ENCODE measurements at places on chromosomes 5 and 9.

- DNase-seq = no peak
Measured at GRCh38 chr5:89246252-89246651, 363.3 kb upstream of the MEF2C start.

GRCh38 chr9:136051453-136051836, 43.6 kb downstream of the NACC2 start:
- no peak for DNase-seq

GRCh38 chr5:103624035-103624480, 61.5 kb upstream of the NUDT12 start:
- DNase-seq = no peak

DNA sequence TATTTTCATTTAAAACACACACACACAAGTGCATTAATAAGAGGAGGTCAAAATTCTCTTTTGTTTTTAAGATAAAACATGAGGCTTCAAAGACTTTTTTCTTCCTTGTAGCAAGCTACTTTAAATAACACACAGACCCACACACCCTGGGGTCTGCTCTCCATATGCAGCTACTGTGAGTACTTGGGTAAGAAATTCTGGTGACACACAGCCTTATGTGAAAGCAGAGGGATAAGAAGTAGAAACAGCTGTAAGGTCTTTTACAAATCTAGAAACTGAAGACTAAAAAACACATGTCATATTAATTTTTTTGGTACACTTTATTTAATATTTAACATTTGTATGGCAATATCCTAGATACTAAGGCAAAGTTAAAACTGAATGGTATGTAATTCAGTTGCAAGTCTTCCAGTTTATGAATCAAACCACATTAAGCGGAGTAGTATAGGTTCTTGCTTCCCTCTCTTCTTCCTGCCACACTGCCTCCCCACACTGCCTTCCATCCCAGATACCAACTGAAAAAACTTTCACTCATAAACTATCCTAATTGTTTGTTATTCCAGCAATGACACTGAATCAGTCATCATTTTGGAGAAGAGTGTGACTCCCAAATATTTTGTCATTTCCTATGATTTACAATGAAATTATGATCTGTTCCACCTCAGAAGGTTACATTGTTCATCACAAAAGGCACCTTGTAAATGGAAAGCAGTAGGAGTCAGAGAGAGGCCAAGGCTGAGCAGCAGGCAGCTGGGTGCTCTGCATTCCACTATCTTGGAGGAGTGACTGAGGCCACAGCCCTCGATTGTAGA, 92.0 kb downstream of the PLCXD3 start:
- DNase-seq = no peak

- DNase-seq = no peak
Measured at GRCh38 chr5:148457183-148457620, 73.4 kb downstream of the FBXO38 start.

DNA sequence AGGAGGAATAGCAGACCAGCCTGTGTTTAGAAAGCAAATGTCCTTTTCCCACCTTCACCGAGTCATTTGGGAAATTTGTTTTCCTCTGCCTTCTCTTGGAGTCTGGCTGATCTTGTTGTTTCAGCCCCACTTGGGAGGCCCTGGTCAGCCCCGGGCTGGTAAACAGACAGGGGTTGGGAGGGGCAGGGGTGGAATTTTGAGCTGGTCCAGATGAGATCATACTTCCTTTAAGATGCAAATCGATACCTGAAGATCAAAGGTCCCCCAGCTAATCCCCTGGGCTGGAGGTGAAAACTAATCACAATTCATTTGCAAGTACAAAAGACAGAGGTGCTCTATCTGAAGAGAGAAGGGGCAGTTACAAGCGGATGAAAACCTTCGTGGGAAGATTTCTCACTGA, 118.4 kb downstream of the PAPPA start:
- no peak for DNase-seq

DNA sequence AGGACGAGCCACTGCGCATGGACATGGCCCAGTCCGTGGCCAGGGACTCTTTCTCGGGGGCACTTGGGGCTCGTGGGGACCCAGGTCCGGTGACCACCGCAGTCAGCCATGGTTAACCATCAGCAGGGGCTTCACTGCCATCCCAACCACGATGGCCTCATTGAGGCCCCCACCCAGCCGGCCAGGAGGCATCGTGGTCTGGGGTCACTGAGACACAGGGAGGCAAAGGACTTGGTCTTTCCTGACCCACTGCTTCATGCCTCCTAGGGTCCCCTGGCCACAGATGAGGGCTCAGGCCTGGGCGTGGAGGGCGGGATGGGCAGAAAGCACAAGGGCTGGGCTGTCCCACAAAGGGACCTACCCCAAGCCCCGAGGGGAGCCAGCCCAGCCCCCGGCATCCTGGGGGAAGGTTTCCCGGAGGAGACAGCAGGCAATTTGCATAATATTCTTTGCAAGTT, 6.6 kb downstream of the NACC2 start:
- DNase-seq = no peak

DNA sequence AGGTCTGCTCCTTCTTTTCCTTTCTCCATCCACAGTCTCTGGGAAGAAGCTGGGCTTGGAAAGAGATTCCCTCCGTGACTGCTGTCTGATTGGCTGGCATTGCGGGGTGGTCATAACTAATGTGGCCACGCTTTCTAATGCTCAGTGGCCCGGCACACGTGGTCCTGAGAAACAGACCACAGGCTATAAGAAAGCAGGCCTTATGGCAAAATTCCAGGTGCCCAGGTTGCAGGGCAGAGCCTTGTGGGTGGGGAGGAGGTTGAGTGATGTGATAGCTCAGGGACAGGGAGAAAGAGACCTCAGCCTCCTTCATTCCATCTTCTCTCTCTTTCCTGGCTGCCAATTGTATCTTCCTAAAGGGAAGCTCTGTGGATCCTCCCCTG, 5.4 kb upstream of the SH3PXD2B start:
- no peak for DNase-seq

- no peak for DNase-seq
Measured at GRCh38 chr5:132381614-132382013, 12.1 kb downstream of the SLC22A5 start.

GRCh38 chr9:137107982-137108381, 6.6 kb downstream of the DPP7 start:
- DNase-seq = no peak

DNA sequence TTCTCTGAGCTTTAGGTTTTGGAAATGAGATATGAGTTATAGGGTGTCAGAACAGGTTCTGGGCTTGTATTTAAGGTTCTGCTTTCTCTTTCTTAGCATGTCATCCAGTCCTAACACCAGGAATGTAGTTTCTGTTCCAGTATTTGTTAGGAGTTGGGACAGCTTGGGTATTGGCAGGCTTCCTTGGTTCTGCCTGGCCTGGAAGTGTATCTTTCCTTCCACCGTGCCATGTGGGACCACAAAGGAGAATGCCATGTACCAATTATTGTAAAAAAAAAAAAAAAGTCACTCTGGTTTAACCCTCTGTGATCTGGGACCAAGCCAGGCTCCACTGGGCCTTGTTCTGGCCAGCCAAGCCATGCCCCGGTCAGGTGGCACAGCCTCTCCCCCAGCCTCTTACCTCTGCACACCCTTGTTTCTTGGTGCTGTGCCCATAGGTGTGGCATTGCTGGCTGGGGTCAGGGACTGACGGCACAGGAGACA, 47.8 kb downstream of the ARHGAP26 start:
- no peak for DNase-seq

DNA sequence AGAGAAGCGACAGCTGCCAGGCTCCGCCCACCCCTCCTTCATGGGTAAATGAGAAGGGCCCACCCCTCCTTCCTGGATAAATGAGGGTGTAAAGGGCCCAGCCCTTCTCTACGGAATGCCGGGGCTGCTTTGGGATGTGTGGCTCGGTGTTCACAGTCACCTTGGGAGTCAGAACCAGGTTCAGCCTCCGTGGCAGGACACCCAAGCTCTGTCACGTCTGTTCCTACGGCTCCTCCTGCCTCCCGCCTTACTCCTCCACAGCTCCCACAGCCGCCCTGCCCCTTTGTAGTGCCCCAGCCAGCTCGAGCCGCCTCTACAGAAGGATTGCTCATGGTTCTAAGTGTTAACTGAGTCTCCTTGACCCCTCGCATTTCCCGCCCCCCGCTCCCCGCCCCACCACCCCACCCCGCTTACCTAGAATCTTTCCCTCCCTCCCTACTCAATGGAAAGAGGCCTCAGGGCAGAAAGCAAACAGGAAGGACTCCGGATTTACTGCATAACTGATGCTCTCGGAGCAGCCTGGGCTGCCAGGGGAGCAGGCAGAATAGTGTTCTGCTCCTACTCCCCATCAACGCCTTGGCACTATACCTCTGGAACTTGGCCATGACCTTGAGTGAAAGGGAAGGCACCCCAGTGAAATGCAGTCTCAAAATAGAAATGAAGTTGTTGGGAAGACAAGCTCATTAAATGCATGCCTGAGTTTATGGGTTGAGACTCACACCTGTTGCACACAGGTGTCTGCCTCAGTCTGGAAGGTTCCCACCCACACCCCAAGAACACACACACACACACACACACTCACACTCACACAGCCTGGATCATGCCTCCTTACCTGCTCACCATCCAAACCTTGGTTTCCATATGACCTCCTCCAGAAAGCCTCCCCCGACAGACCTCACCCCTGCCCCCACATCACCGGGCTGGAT, 59.6 kb downstream of the NEURL1B start:
- DNase-seq = no peak

DNA sequence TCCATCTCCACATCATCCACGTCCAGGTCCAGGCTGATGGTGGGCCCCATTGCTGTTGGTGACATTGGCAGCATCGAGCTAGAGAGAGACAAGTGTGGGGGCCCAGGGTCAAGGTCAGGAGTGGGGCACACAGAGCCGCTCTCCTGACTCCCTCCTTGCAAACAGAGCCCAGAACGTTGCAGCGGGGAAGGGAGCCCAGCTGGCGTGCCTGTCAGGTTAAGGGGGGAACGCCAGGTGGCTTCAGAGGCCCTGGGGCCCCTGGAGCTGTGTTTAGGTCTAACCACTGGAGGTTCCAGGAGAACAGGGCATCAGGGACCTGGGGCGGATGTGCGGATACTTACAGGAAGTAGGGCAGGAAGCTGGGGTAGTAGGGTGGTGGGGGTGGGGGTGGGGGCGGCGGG, 7.5 kb downstream of the RNF44 start:
- no peak for DNase-seq

DNA sequence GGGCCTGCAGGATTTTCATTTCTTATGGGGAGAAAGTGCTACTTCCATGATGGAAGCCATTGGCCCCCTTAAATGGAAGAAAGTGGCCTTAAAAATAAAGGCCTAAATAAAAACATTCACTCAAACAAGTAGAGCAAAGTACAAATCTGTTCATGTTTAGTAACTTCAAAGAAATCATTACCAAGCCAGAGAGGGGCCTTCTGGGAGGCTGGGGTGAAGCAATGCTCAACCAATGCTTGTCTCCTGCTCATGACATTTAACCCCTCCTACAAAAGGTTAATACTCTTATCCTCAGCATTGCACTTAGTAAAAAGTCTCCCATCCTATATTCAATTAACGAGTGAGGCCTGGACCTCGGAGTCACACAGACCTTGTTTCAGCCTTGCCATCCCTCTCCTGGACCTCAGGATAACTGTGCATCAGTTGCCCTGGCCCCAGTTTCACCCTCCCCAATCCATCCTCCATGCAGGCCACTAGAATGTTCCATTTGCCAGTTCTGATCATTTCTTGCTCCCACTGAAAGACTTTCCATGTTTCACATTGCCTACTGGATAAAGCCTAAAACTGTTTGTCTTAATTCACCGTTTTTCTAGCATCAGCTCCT, 36.9 kb upstream of the ALDH1B1 start:
- no peak for DNase-seq

GRCh38 chr9:125904155-125904851, 157.1 kb downstream of the PBX3 start:
- no peak for DNase-seq

- no peak for DNase-seq
Measured at GRCh38 chr5:143796753-143797152, 15.2 kb upstream of the HMHB1 start.

DNA sequence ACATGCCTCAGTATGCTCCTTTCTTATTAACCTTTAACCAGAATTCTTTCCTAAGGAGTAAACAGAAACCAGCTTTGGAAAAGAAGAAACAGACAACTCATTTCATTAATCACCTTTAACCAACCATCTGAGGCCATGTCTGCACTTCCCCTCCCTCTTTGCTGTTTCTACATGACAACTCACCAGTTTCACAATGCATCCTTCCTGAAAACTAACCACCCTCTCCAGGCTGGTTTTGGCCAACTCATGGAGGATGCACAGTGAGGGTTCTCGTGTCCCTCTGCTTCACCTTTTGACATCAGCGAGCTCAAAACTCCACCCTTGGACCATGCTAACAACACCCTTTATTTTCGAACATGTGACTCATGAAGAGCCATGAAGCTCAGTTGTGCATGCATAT, 244.1 kb downstream of the ELAVL2 start:
- DNase-seq = no peak

DNA sequence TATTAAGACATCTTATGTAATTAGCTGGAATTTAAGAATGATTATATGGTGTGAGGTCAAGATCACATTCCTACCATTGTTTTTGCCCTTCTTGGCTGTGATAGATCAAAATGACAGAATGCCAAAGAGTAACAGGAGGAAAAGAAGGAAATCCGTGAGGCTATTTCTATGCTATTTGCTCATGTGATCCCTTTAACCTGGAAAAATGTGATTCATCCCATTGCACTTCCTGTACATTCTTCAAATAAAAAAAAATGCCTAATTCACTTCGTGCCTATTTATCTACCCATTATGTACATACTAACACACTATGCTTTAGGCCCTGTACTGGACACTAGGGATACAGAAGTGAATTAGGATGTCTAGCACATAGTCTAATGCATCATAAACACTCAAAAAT, 154.1 kb upstream of the PAPPA start:
- no peak for DNase-seq

DNA sequence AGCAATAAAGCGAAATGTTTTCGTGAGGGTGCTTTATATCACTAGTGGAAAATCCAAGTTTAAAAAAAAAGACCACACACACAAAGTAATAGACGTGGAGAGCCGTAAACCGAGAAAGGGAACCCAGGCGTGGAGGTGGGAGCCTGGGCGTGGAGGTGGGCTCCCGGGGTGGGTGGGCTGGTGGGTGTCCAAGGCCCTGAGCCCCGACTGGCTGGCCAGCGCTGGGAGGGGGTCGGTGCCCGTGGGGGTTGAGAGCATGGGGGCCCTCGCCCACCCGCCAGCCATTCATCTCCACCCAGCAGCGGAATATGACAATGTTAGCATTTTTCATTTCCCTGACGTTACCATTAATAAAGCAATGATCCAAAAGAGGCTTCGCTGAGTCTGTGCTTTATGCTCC, 135.0 kb downstream of the MVB12B start:
- DNase-seq = no peak

All from stimulated activated CD8-positive, alpha-beta memory T cell treated with anti-CD3 and anti-CD28 coated beads, Interleukin-2, amount 100 ng/mL, for 1 hour (primary cell).